H1 (cell line): ENCODE measurements at places on chromosomes 16 and 17.

- DNase-seq, result no peak
Measured at GRCh38 chr17:64685705-64686104, 23.6 kb upstream of the SMURF2 start.

DNA sequence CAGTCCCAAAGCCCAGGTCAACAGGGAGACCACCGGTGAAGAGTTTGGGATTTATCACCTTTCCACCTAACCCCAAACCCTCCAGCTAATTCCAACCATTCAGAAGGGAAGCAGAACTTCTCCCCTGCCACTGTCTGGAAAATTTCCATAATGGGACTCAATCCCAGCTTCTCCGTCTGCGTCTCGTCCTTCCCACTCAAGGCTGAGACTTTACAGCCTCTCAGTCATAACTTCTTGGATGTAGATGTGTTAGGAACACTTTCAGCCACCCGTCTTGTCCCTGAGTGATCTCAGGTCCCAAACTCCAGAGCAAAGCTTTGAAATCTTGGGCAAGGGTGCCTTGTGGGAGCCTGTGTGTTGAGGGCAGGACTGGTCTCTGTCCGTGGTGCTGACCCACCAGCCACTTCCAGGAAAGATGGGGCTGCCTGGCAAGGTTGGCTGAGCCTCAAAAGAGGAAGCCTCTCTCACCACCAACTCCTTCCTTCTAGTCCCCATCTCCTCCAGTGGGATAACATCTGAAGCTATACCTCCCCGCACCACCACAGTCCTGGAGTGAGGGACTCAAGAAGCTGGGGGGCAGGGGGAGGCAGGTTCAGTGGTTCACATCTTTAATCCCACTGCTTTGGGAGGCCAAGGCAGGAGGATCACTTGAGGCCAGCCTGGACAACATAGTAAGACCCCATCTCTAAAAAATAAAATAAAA, 9.3 kb downstream of the GAS2L2 start:
- DNase-seq, result peak; percentile 80

DNA sequence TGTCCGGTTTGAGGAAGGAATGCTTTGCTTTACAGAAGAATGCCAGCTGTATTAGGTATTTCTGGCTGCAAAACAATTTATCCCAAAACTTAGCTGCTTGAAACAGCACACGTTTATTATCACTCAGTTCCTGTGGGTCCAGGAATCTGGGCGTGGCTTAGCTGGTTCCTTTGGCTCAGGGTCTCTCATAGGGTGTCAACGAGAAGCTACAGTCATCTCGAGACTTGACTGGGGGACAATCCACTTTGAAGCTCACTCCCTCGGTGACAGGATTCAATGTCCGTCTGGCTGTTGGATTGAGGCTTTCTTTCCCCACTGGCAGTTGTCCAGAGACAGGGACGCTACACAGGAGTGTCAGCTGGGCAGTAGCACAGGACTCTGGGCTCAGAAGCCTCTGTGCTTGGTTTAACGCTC, 9.6 kb upstream of the RHBDF2 start:
- no peak for DNase-seq

DNA sequence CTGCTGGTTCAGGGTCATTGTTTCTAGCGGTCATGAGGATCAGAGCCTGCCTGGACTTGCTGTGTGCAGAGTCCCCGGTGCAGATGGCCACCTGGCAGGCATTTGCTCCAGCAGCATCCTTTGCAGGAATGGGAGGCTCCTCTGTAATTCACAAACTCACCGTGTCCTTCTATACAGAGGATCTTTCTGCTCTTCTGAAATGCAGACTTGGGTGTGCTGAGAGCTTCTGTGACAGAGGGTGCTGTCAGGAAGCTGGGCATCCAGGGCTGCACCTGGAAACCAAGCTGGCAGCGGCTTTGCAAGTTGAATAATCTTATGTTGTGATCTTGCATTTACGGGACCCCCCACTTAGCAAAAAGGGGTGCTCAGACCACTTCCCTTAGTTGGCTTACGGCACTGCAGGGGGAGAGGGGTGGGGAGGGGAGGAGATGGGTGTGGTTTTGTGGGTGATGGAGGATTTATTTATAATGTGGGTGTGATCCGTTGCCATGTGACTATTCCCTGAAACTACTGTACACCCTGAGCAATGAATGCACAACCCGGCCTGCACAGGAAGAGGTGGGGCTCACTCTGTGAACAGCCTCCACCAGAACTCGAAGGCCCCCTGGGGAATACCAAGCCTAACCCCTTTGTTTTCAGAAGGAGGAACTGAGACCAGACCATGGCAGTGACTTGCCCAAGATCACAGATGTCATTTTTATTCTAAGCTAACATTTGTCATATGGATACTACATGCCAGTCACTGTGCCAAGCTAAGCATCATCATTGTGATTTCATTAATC, 178.3 kb downstream of the PRKCB start:
- no peak for DNase-seq

- DNase-seq, result no peak
Measured at GRCh38 chr16:67966549-67967182, 1.8 kb downstream of the SLC12A4 start.

DNA sequence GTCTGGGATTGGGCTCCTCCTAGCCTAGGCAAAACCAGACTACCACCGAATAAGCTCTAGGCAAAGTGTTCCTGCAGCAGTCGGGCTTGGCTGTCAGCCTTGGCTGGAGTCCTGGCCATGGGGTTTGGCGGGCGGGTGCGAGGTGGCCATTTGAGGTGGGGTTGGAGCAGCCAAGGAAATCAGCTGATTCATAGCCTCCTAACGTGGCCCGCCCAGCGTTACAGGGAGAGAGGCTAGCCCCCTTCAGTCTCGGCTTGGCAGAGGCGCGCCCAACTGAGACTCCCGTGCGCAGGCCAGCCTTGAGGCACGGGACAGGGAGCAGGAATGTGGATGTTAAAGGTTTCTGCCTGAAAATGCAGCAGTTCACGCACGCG, 1.9 kb downstream of the PMP22 start:
- DNase-seq, result no peak

DNA sequence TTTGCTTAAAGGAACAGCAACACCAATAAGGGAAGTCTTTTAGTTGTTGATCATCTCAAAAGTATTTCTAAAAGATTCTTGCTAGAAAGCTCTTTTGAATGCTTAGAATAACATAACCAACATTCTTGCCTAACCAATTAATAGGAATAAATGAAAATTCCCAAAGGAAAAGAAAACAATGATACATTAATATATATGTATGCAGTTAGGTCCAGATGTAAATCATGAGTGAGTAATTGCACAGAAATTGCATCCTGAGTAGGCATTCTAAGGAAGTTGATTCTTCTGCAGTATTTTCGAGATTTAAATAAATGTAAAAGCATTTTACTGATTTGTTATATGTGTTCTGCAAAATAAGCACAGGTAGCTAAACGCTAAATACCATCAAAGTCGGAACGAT, 22.1 kb downstream of the COX10 start:
- no peak for DNase-seq

DNA sequence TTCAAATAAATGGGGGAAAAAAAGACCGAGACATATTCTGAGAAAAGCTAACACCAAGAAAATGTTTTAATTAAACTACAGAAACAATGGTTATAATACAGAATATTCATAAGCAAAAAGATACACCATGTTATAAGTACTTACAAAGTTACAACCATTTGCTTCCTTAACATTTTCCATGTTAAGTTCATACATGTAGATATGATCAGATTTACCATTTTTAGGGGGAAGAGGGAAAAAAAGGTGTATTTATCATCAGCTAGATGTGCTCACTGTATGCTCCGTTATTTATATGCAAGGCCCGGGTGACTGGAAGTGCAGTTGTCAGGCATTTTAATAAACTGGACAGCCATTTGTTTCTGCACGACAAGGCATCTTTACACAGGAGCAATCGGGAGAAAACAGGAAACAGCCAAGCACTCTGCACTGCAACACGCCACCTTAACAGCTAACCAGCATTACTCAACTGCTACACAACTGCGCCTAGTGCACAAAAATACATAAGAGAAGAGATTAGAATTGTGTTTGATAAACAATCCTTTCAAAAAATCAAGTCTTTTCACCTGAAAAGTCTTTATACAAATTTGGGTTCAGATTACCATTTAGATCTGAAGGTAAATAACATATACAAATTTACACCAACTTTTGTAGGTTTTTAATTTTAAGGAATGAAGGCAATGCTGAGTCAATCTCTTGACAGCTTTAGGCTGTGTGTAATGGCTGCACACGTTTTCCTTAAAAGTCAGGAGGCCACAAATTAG, 2.9 kb downstream of the SRSF2 start:
- DNase-seq, result no peak

DNA sequence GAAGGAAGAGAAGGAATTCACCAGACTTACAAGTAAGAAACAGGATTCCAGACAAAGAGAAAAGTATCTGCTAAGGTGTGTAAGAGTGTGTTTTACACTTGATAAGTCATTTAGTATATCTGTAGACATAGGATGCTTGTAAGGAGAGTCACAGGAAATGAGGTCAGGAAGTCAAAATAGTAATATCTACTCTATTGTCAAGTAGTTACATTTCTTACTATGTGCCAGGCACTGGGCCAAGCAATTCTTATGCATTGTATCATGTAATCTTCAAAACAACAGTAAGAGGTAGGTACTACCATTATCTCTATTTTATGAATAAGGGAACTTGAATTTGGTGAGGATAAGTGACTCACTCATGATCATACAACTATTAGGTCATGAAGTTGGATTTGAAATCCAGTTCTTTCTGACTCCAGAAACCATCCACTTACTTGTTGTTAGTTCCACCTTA, 129.1 kb downstream of the SNX11 start:
- DNase-seq, result no peak

DNA sequence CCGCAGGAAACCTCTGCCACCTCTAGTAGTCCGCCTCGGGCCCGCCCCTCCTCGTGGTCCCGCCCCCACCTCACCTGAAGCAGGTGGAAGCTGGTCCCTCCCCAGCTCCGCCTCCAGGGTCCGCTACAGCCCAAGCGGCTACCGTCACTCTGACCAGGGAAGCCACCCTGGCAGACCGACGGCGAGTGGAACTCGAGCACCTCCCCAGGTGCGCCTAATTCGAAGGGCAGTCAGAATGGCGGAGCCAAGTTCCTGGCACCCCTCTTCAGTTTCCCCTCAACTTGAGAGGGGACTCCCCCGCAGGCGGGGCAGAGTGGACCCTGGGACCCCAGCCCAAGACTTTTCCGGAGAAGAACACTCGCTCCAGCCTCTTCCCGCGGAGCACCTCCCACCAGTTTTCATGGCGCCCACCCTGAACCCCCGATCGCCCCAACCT, 507 bp downstream of the FHOD1 start:
- DNase-seq, result peak; percentile 88

DNA sequence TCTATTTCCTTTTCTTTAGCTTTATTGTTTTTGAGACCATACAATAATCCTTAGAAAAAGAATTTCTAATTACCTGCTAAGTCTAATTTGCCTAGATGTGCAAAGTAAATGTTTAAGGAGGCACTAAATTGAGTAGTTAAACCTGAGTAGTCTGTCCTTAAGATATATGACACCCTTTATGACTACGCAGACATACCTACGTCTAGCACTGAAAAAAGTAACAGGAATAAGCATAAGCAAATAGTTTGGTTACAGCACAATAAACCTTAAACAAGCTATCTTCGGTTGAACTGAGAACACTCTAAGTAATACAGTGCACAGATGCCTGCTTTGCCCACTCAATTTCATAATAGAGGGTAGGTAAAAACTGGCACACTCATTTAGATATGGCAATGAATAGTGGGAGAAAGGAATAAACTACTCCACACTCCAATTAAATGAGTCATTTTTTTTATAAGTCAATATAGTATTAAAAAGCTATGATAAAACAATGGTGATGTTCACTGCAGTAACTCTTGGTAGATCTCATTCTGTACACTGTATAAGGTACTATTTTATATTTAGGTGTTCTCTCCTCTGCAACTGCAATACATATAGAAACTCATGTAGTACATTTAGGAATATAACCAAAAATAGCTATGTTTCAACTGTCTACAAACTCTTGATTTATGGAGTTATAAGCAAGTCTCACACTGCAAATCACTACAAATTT, 19.7 kb upstream of the INTS2 start:
- DNase-seq, result no peak

GRCh38 chr16:74226338-74226954, 70.2 kb upstream of the PSMD7 start:
- DNase-seq, result no peak

DNA sequence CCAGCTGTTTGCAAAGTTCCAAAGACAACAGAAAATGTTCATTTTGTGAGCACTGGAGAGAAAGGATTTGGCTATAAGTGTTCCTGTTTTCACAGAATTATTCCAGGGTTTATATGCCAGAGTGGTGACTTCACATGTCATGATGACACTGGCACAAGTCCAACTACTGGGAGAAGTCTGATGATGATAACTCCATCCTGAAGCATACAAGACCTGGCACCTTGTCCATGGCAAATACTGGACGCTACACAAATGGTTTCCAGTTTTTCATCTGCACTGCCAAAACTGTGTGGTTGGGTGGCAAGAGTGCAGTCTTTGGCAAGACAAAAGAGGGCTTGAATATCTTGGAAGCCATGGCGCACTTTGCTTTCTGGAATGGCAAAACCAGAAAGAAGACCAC, 385.0 kb downstream of the CDH11 start:
- no peak for DNase-seq

DNA sequence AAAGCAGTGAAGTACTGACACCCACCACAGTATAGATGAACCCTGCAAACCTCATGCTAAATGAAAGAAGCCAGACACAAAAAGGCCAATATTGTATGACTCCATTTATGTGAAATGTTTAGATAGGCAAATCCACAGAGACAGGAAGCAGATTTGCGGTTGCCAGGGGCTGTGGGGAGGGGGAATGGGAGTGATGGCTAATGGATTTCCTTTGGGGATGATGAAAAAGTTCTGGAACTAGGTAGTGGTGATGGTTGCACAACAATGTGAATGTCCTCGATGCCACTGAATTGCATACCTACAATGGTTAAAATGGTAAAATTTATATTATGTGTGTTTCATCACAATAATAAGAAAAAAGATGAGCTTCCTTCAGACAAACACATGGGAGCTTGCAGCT, 28.4 kb upstream of the WFIKKN2 start:
- DNase-seq, result no peak

DNA sequence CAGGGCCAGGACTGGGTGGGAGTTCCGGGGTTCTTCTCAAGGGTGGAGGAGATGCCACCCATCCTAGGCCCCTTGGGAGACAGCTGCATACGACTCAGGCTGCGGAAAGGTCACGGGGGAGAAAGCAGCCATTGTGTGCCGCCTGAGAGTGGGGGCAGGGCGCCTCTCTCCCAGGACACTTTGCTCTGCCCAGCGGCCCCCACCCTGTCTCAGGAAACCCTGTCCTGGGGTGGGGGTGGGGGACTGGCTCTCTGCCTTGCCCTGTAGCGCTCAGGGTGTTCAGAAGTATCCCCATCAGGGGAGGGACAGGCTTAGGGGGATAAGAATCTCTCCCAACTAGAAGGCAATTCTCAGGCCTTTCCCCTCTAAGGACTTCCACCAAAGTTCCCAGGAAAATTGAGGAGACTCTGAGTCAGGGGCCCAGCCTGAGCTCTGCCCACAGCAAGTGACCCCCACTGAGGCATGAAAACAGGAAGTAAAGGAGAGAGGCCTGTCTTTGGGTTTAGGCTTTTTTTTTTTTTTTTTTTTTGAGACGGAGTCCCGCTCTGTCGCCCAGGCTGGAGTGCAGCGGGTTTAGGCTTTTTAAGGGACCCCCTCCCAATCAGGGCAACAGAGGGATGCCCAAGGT, 4.9 kb downstream of the GIT1 start:
- no peak for DNase-seq
